ENCODE measurements at places on chromosomes 4 and X. TPM values are rescaled to one million over a fixed set of nuclear protein-coding genes. Genes with fewer than 3 reads are reported as not detected.

The FAM241A gene
- total RNA-seq: 2.4 TPM

The XAGE2 gene
- total RNA-seq: not detected

The MAGEB10 gene
- total RNA-seq: not detected

The CYBB gene
- not detected for total RNA-seq

Data from bronchial epithelial cell (primary cell).